ENCODE measurements at places on chromosomes 5 and 9.

GRCh38 chr9:82130331-82131042 is 141.9 kb downstream of the SPATA31D1 start:
- no peak for DNase-seq

- DNase-seq = no peak
Measured at GRCh38 chr5:31731710-31732301, 92.9 kb downstream of the PDZD2 start.

GRCh38 chr5:39220280-39221030 is 1.1 kb upstream of the FYB1 start:
- no peak for DNase-seq

GRCh38 chr5:16936150-16936988 is at the start of gene MYO10:
Gene MYO10, minus strand, starts transcription at chr5:16936288. Its CDS starts 480 bp downstream, at chr5:16935808.
- DNase-seq = peak; percentile 98

GRCh38 chr5:82346399-82347165 is 68.4 kb upstream of the RPS23 start:
- DNase-seq = no peak

DNA sequence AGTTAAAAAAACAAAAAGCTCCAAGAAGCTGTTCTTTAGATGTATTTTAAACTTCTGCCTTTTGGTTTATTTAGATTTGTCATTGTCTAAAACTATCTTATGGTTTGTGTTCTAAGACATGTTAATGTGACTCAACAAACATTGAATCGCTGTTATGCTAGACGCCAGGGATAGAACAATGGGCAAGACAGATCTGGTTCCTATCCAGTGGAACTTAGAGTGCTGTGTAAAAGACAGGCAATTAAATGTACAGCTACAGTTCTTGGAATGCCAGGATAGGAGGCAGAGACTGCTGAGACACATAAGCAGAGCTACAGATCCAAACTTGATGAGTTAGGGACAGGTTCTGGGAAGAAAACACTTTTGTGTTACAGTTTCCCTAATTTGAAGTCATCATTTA is 22.4 kb downstream of the LYRM7 start:
- no peak for DNase-seq

DNA sequence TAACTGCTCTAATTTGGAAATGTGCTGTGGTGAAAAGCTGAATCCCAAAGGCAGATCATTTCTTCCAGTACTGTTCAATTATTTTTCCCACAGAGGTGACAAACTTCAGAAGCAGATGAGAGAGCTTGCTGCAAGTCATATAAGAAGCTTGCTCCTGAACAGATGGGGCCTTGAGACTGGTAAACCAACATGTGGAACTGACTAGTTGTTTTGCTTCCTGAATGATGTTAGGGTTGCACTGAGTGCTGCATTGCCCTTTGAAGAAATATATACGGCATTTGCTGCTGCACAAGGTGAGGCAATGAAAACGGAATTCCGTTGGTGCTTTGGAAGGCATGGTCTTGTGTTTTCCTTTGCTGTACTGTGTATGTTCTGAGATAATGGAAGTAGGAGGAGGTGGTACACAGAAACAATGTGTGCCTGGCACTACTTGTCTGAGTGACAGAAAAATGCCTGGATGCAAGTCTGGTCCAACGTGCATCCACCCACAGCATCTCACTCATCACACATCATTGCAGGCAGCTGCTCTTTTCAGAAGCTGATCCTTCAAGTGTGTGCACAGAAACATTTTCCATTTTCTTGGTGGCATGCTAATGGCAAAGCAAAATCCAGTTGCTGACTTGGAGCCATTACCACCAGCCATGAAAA is 76.9 kb downstream of the ANKH start:
- DNase-seq = no peak

DNA sequence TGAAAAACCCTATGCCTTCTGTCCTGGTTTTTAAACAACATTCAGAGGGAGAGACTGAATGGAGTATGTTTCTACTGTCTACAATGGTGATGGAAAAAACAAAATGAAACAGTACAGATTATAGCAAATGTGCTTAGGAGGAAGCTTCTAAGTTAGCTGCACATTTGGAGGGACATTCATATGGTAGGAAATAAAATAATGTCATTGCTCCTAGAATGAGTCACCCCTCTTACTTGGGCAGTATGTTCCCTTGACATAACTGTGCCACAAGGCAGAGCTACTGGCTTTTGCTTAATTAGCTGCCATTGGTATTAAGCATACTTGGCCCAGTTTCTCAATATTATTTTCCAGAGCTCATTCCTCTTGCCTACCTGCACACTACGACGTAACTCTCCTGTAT is 128.9 kb downstream of the GDNF start:
- no peak for DNase-seq

DNA sequence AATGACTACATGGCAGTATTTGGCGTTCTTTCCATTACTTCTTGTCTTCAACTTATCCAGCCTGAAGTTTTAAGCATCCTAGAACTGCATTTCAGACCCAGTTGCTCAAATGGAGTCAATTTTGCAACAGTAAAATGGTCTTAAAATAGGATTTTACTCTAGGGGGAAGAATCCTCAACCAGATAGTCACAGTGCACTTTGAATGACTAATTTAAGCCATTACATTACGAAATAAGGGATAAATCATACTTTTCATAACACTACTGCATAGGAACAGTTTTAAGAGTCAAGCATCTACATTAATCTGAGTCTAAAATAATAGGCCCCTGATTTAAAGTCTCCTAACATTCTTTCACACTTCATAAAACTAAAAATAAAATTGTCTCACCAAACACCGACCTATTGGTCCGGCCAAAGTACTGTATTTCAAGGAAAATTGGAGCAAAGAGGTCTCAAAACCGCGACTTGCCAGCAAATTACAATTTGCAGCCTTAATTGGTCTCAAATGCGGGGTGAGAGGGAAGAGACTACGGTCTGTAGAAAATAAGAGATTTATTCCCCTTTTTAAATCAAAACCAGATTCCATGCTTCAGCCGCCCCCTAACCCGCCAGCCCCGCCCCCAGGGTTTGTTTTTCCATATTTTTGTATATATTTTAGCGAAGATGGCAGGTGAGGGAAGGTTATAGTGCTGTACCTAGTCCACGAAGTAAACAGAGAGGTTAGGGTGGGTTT is 1.2 kb upstream of the SMARCA2 start:
- DNase-seq = no peak

- no peak for DNase-seq
Measured at GRCh38 chr5:95022967-95023695, 261.8 kb downstream of the MCTP1 start.

DNA sequence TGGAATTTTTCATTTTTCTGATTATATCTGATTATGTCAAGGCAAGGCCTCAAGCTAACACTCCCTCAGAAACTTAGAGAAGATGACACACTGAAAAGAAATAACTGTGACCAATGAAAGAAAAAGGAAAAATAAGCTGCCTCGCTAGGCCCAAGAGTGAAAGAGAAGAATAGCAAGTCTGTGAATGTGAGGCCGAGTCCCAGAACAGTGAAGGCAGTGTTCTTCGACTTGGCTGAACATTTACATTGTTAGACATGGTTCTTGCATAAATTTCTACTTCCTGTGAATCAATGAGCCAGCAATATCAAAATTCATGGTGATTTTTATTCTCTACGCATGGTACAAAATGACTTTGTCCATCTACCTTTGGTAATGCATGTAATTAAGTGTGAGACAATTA is at the start of gene ATP10B:
Gene ATP10B, minus strand, starts transcription at position 163 of the 400 bp plus-strand sequence. CDS start 164,137 bp downstream, outside the sequence.
- DNase-seq = no peak

GRCh38 chr5:136143312-136143711 is 10.7 kb downstream of the SMAD5 start:
- no peak for DNase-seq

GRCh38 chr9:77839459-77840140 is 191.5 kb upstream of the GNA14 start:
- no peak for DNase-seq

DNA sequence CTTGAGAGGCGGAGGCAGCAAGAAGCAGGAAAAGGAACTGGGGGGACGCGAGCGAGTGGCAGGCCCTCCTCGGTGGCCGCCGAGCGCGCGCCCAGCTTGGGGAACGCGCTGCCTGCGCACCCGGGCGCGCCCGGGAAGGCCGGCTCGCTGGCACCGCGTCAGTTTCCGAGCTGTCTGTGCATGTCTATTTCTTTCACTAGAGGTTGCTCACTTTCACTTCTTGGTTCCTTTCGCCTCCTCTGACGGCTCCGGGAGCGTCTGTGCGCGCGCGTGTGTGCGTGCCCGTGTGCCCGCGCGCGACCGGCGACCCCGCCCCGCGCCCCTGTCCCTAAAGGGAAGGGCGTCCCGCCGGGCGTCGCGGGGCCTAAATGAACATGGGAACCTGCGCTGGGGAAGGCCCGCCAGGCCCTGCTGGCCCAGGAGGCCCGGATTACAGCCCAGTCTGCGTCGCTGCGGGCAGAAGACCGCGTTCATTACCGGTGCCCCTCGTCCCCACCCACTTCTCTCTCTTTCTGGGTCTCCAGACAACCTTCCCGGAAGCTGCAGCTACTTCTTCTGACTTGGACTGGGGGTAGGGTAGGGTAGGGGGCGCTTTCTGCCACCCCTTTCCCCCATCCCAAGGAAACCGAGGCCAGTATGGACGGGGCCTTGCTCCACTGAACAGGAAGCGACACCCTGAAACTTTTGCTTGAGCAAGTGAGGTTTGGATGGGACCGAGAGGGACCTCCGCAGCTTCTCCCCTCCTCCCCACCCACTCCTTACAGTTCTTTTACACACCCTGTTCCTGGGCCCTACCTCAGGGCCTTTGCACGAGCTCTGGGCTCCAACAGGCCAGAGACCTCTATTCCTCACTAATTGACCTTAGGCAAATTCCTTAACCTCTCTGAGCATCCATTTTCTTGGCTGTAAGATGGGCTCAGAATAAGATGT is 205.8 kb upstream of the IER5L start:
- peak; percentile 78 for DNase-seq

DNA sequence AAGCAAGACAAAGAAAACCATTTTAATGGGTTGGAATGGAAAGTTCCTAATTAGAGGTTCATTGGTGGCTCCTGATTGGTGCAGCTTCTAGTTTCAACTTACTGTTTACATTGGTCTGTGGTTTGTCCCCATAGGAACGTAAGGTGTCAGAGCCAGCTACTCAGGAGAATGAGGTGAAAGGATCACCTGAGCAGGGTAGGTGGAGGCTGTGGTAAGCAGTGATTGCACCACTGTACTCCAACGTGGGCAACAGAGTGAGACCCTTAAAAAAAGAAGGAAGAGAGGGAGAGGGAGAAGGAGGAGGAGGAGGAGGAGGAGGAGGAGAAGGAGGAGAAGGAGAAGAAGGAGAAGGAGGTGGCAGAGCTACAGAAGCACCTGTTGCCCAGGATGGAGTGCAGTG is 30.4 kb downstream of the KCNIP1 start:
- peak; percentile 52 for DNase-seq

- DNase-seq = no peak
Measured at GRCh38 chr9:123753016-123753415, 176.9 kb downstream of the DENND1A start.

DNA sequence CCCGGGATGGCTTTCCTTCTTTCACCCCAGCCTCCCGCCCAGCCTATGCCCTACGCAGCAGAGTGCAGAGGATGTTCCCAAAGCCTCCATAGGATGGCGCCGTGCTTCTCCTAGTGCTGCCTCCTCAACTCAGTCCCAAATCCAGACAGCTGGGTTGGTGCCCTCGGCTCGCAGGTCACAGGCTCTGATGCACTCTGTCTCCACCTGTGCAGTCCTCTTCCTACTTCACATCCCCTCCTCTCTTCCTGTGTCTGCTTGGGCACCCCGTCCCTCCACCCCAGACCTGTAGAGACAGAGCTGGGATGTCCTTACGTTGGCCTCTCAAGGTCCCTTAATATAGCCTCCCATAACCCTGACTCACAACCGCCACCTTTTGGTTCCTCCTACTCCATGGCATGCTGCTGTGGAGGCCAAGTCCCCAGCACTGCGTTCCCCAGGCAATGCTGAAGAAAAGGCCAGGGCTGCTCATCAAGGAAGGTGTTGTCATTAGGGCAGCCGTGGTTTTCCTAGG is 314.4 kb downstream of the GADD45G start:
- peak; percentile 91 for DNase-seq

DNA sequence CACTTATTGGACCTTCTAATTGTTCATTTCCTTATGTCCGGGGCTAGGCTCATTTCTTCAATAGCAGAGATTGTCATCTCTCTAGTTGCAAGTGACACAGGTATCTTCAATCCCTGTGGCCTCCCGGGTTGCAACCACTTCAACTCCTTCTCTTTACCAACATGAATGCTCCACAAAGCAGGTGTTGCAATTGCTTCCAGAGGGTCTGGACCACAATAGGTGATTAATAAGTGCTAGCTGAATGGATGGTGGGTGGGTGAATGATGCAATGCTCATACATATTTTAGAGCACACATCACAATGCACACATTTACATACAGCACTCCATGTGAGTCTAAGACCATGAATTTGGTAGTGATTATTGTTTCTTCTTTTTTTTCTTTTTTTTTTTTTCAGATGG is 2.6 kb downstream of the CEMIP2 start:
- DNase-seq = no peak

DNA sequence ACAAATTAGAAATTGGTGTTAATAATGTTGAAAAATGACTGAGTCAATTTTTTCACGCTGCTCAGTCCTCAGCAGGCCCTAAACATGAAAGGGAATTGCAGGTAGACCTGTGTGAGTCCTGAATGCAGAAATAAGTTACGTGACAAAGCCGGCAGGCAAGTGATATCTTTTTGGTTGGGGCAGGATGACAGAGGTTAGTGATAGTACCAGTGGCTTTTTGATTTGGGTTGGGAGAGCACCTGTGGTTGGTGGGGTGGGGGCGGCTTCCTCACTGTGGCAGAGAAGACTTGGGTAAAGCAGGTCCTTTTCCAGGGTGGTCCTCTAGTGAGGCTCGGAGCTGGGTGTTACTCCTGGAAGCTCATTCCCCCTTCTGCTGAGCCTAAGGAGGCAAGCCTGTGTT is 164.7 kb downstream of the TMEM167A start:
- no peak for DNase-seq

DNA sequence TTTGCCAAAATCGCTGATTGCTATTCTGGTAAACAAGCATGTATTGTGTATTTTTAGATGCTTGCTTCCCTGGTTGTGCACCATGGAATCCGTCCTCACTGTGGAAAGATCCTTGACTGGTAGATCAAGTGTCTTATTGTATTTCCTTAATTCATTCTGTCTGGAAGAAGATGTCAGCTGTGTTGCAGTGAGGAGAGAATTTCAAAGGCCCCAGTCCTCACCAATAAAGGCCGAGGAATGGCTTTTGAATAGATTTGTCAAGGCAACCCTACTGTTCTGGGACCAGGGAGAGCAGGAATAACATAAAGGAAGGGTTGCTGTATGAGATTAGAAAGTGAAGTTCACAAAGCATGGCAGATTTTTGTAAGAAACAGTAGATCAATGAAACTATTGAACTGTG is 36.2 kb upstream of the POU5F2 start:
- DNase-seq = no peak

All from endodermal cell (in vitro differentiated cells).